ENCODE measurements at places on chromosomes 12 and 14.

GRCh38 chr12:126747530-126748149 is 1519.3 kb upstream of the TMEM132C start:
- DNase-seq = peak; percentile 46

DNA sequence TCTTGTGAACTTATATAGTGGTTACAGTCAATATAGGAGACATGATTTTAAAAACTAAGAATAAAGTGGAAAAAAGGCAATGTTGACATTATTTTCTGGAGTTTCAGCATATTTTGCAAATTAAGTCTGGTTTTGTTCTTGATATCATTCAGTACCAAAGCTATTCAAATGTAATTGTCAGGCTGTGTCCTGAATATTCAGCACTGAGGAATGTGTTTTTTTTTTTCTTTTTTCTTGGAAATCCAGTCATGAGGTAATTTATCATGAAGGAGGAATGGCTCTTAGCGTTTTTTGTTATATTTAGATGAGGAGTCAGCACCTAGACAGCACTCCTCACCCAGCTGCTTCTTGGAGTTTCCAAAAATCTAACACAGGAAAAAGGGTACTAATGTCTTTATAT is 225.5 kb downstream of the CCDC91 start:
- DNase-seq = no peak

DNA sequence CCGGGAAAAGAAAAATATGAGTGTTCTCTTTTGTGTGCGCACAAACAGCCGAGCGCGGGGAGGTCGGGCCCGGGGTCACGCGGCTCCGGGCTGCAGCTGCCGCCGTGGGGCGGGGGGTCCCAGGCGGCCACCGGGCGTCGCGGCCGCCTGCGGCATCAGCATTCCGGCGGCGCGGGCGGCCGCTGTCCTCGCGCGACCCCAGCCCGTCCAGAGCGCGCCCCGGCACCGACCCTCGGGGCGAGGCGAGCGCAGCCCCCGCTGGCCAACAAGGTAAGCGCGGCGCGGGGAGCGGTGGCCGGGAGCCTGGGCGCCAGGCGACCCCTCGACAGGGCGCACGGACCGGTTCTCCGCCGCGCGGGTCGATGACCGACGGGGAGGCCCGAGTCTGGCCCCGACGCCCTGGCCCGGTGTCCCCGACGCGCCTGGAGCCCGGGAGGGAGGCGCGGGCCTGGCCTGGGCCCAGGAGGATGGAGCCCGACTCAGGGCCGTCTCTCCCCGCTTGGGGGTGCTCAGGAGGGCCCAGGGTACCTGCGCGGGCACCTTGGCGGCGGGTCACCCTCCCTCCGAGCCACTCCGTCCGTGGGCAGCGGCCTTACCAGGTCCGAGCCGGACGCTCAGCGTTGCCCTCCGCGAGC is 103.9 kb upstream of the DIO3 start:
- DNase-seq = no peak

GRCh38 chr12:123973552-123974341 is 732 bp downstream of the ZNF664 start:
- peak; percentile 67 for DNase-seq

GRCh38 chr14:66398437-66398836 is 87.7 kb upstream of the CCDC196 start:
- DNase-seq = no peak

DNA sequence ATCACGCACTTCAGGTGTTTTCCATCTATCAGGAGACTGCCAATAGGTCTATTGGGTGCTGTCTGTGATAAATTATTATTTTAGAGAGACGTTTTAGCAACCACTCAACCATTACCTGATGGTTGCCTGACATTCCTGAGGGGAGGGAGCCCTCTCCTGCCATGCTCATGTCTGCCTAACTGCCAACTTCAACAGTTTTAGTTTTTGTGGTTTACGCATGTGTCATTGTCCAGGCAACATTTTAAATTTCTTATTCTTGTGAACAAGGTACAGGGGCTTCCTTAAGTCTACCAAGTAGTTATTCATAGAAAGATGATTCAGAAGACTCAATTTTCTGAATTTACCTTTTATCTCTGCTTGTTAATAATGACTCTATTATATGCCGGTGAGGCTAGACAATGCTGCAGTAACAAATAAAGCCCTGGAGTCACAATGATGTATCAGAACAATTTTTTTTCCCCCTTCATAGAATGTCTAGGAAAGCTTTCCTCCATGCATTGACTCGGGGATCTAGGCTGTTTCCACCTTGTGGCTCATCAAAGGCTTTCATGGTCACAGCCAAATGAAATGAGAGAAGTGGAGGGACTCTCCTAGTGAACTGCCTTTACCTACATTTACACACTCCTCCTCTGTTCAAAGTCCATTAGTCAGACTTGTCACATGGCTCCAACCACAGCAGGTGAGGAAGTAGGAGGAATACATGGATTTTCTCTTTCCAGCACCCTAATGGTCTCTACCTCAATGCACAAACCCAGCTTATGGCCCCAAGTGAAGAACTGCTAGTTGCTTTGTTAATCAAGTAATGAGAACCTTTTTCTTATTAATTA is 225.8 kb downstream of the CRADD start:
- DNase-seq = peak; percentile 58

- peak; percentile 68 for DNase-seq
Measured at GRCh38 chr14:40417777-40418401, 985.7 kb upstream of the FBXO33 start.

- peak; percentile 10 for DNase-seq
Measured at GRCh38 chr14:61753631-61754030, 8.6 kb upstream of the SNAPC1 start.

GRCh38 chr12:31781894-31782540 is 53.2 kb upstream of the AMN1 start:
- no peak for DNase-seq

DNA sequence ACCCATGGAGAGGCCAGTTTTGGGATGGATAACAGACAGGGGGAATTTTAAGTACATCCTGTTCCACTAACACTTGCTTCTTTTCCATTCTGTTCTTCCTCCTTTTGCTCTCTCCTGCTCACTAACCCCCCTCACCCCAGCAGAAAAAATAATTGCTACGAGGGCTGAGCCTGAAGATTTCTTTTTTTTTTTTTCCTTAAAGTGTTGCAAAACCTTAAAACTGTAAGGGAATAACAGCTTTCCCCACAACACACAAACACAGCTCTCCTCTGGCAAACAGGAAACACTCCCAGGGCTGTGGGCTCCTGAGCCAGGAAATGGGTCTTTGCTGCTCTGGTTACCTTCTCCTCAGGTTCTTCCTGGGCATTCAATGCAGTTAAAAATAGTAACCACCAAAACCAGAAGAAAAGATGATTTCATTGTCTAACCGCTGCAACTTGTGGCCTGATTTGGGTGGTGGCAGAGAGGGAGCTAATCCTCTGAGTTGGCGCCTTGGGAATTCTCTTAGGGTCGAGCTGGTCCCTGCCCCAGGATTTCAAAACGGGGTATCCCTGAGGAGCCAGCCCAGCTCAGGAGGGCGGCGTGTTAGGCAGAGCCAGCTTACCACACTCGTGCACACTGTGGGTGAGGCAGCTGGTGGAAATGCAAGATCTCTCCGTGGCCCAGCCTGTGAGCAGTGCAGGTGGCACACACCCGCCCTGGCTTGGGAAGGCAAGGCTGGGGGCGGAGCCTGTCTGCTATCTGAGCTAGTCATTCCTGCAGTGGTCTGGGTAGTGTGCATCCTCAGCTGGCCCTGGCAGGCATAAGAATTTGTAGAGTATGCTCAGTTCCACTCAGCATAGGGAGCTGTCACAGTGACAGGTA is 17.1 kb upstream of the EMP1 start:
- peak; percentile 81 for DNase-seq

DNA sequence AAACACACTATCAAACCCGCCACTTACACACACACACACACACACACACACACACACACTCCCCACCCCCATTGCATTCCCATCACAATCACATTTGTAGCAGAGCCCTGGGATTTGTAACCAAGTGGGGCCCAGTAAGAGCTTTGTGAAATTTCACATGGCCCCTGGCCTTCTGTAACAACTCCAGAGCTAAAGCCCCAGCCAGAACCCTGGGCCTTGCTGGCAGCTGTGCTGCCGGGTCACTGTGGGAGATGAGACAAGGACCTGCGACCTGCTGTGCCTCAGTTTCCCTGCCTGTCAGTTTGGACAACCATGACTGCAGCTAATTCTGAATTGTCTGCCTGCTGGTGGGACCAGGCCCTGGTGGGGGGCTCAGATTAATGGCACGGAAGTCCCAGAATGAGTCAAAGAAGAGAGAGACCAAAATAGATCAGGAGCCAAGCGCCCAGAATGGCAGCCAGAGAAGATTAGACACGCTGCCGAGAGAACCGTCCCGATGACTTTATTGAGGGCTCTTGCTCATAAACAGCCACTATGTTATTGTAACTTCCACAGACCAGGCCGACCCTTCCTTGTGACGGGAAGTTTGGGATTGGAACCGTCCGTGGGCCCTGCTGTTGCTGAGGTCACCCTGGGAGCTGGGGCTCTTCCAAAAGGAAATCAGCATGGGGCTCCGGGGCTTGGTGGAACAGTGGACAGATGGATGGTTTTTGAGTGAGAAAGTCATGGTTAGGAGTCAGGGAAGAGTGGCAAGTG is 123.1 kb downstream of the ZFP36L1 start:
- DNase-seq = no peak

DNA sequence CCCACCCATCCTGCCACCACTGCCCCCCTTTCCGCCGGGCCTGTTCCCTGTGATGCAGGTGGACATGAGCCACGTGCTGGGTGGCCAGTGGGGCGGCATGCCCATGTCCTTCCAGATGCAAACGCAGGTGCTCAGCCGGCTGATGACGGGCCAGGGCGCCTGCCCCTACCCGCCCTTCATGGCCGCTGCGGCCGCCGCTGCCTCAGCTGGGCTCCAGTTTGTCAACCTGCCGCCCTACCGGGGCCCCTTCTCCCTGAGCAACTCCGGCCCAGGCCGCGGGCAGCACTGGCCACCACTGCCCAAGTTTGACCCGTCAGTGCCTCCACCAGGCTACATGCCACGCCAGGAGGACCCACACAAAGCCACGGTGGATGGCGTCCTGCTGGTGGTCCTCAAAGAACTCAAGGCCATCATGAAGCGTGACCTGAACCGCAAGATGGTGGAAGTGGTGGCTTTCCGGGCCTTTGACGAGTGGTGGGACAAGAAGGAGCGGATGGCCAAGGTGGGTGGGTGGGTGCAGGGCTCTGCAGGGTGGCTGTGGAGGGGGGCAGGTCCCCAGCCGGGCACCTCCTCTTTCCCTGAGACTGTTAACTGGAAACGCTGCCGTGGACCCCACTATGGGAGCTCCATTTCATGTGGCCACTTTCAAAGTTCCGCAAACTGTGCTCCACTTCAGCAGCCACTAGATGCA is 10.8 kb downstream of the SETD1B start:
- DNase-seq = no peak

DNA sequence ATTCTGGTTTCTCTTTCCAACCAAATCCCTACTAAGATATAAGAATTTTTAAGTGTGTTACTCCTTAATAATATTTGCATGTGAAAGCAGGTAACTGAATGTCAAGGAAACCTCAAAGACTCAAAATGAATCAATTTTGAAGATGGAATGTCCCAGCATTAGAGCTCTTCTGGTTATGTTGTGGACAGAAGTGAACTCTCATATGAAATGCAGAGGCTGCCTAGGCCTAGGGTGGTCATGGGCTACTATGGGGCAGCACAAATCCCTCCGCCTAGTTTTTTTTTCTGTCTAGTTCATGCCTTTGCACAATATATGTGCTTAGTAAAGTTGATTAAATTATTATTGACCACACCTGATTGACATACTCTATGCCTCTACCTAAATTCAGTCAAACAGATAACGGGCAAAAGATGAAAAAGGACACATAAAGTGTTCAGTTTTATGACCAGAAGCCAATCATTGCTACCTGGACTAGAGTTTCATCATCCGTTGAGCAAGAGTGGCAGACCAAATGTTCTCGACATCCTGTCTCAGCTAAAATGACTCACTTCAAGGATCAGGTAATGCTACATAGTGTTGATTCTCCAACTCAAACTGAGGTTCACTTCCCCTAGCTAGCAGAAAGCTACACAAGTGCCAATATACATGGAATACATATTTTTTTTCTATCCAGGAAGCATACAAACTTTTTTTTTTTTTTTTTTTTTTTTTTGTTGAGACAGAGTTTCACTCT is 1211.4 kb downstream of the VRK1 start:
- no peak for DNase-seq

DNA sequence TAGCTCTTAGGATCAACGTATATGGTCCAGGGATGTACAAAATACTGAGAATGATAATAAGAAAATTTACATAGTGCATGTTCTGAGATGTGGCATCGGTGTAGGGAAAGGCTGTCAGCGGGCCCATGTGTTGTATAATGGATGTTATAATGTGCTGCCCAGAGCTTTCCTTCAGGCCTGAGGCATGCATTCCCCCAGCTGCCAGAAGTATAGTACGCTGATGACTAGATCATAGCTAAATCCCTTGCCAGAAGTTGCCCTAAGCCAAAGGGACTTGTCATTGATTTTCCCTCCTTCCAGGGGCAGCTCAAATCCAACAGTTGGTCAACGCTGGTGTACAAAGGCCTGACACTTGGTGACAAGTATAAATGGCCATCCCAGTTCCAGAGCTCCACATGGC is 6.5 kb upstream of the OR11G2 start:
- DNase-seq = no peak

GRCh38 chr12:45725631-45726602 is 3.6 kb upstream of the ARID2 start:
- DNase-seq = peak; percentile 64

DNA sequence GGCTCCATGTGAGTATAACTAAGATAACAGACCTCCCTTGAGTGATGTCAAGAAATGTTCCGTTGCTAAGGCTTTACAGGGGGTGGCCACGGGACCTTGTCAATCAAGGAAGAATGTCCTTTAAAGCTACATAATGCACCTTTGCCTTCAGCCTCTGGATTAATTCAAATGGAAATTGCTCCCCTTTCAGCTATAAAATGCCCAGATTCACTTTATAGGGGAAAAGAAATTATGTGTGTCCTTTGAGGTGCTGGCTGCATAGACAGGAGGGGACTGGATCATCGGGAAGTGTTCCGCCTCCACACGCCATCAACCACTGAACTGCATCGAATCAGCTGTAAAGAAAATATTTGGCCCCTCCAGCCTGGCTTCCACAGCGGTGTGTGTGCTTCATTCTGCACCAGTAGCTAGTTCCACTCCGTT is 415.4 kb downstream of the DPF3 start:
- DNase-seq = no peak

DNA sequence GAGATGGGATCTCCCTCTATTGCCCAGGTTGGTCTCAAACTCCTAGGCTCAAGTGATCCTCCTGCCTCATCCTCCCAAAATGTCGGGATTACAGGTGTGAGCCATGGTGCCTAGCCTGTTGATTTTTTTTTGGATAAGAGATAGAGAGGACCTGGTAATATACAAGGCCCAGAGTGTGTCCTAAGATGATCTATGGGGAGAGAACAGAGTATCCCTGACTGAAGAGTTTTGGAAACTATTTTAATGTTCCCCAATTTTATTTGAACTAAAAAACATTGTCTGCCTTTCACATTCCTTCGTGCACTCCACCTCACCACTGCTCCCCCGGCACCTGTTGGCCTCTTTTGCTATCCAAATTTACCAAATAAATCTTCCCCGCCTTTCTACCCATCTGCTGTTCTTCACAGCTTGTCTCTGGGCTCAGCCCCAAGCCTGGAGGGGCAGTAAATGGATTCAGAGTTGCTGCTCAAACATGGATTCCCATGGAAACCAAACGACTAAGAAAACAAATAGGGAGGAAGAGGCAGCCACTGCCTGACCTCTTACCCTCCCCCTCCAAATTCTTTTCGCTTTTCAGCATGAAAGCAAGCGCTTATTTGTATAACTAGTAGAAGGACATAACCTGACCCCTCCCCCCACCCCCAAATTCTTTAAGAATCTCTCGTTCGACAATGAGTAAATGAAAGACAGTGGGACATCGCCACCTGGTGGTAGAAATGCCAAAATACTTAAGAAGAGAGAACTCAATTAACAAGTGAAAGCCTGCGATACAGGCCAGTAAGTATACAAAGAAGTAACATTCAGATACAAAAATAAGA is 22.6 kb downstream of the OR10G3 start:
- DNase-seq = peak; percentile 94

Data from hepatocyte (in vitro differentiated cells).